Effector CD8-positive, alpha-beta T cell (primary cell): ENCODE measurements at places on chromosomes 6 and 20.

GRCh38 chr6:31438677-31439076 is 35.3 kb downstream of the MICA start:
- DNase-seq: no peak

DNA sequence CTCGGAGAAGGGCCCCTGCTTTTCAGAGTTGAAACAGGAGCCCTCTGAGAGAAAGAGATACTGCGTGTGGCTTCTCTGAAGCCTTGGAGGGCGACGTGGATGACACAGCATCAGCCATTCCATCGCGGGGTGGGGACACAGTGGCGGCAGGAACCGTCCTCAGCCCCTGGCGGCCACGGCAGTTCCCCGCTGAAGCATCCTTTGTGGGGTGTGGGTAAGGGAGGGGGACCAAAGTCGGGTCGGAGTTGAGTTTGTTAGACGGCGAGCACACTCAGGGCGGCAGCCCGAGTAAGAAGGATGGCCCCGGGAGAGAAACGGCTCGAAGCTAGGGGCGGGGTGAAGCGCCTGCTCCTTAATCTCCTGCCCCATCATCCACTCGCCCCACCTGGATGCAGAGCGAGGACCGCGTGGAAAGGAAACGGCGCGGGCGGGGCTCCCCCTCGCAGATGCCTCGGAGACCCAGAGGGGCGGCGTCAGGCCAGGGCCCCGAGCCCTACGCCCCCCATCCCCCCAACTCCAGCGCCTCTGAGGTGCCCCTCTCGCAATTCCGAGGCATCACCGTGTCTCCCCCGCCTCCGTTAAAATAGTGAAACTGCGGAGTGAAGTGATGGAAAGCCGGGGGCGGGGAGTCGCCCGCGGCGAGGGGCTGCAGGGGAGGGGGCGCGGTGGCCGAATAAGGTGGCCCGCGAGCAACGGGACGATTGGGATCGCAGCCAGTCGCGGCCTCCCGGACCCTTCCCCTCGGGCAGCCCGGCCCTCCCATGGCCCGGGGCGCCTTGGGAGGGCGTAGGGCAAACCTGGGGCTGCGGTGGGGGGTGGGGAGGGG is 796 bp upstream of the RREB1 start:
- peak; percentile 53 for DNase-seq

DNA sequence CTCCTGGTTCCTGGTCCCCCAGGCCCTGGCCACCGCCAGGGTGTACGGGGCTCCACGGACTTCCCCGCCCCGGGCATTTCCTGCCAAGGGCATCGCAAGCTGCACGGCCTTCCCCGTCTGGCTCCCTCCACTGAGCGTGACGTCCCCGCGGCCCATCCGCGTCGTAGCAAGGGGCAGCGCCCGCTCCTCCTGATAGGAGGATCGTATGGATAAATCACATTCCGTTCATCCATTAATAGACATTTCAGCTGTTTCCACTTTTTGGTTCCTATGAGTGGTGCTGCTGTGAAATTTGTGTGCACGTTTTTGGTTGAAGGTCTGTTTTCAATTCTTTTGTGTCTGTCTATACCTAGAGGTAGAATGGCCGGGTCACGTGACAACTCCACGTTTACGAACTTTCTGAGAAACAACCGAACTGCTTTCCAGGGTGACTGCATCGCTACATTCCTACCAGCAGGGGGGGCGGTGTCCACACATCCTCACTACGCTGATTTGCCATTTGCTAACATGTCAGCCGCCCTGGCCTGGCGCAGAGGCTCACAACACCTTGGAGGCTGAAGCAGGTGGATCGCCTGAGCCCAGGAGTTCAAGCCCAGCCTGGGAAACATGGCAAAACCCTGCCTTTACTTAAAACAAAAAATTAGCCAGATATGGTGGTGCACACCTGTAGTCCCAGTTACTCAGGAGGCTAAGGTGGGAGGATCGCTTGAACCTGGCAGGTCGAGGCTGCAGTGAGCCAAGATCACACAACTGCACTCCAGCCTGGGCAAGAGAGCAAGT is 37.7 kb downstream of the KCNQ2 start:
- peak; percentile 59 for DNase-seq

- DNase-seq: no peak
Observed at GRCh38 chr6:91117550-91117949, 530.7 kb upstream of the MAP3K7 start.

DNA sequence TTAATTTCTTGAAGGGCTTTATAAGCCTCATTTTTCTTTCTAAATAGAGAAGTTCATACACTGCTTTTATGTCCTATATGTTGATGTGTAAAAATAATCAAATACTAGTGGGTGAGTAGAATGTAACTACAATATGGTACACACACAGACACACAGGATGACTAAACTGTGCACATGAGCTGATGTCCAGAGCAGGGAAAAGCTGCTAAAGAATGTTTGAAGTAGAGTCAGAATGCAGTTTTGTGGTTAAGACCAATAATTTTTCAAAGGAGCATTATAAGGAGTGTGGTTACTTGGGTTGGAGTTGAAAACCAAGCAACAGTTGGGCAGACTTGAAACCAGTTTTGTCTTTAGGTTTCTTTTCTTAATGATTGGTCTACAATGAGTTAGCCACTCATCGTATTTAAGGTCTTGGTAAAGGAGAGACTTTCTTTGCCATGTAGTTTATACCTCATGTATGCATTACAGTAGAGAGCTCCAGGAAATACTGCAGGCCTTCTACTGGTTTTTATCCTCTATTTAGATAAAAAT is 196.6 kb downstream of the ESR1 start:
- DNase-seq: no peak

DNA sequence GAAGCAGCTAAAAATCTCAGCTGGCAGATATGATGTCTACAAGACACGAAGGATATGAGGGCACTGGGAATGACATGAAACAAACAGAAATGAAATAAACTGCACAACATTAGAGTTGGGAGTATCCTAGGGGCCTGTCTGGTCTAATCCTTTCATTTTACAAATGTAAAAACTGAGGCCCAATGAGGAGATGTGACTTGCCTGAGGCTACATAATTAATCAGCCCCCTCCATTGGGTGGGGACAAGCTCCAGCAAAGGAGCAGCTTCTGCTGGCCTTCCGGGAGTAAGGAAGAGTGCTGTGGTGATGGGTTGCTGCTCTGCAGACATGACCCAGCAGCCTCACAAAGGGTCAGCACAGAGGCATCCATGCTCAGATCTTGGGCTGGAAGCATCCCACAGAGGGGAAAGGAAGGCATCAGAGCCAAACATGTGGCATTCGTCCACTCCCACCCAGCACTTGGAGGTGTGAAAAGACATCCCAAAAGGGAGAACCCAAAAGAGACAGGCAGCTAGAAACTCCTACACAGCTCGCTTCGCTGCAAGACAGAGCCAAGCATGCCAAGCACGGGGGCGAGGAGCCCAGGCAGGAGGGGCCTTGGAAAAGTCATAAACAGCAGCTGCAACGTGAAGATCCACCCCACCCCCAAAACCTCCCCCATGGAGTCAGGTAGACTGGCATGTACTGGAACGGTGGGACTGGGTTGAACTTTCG is 183.7 kb downstream of the UNC5CL start:
- DNase-seq: no peak

DNA sequence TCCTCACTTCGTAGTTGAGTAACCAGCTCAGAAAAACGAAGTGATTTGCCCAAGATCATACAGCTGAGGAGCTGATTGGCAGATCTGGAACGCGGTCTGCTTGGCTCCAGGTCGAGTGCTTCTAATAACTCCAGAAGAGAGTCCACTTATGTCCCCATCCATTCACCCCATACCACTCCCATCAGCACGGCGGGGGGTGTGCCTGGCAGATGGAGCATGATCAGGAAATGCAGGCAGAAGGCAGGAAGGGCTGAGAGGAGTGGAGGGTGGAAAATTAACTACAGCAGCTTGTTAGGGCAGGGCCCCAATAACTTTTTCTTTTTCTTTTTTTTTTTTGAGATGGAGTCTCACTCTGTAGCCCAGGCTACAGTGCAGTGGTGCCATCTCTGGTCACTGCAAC is 15.0 kb downstream of the FITM2 start:
- DNase-seq: no peak

GRCh38 chr20:32501709-32502108 is 83.4 kb downstream of the NOL4L start:
- DNase-seq: no peak

GRCh38 chr20:58342104-58342945 is 32.8 kb downstream of the RAB22A start:
- no peak for DNase-seq

GRCh38 chr6:167546611-167547327 is 221.9 kb downstream of the TTLL2 start:
- DNase-seq: no peak

DNA sequence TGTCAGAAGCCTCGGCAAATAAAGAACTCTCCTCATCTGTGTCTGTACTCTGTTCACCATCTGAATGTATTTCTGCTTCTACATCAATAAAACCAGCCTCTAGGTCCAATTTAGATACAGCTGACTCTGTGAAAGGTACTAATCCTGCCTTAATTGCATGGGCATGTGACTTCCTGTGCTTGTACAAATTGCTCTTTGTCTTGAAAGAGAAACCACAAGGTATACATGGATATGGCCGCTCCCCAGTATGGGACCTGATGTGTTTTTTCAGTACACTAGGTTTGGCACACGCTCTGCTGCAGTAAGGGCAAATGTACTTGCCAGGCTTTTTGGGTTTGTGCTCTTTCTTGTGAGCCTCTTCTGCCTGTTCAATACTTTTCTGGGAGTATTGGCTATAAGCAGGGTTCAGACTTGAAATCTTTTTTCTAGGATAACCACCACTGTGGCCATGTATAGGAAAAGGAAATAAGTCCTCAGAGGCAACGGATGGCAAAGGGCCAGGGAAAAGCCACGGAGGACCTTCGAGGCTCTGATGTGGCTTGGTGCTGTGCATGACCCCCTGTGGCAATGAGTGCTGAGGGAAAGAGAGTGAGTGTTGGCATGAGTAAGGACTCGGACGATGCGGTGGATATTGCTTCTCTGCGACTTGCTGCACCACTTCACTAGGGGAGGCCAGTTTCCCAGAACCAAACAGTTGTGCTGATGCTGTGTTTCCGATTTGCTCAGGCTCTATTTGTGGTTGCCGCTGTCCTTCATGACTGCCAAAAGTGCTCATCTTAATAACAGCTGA is 170.9 kb downstream of the HIVEP2 start:
- DNase-seq: no peak

DNA sequence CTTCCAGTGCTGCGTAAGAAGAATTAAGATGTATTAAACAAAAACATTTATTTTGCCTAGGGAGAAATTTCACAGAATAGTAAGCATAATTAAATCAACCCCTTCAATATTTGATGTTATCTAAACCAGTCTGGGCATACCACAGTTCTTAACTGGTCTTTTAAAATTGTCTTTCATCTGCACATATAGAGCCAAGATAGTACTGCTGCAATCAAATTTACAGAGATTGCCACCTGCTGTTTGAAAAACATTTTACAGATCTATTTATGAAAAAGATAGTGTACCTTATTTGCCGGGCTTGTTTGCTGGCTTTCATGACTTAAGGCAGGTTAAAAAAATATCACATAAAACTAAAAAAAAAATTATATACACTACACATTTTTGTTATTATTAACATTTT is 323.2 kb downstream of the ADGRB3 start:
- DNase-seq: no peak

DNA sequence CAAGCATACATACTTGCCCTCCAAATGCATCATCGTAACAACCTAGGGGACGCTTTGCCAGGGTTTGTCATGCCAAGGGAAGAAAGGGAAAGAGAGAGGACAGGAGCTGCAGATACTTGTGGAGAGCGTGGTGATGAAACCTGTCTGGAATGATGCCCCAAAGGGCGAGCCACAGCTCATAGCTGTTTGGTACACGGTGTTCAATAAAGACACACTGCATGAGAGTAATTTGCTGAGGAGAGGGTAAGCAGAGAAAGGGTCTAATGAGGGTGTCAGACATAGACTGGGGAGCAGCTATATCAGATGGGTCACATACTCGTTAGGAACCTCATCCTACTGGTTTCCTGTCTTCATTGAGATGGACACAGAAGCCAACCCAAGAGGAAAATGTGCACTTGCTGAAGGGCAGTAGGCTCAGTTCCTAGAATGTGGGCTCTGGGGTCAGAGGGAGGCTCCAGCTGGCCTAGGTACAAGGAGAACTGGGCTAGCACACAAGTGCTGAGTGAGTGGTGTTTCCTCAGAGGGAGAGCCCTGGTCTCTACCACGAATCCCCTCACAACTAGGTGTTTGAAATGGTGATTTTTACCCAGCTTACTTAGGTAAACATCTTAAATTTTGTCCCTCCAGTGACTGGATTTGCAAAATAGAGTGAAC is 5.2 kb upstream of the FOXO3 start:
- DNase-seq: no peak

GRCh38 chr6:130204322-130204721 is 18.4 kb downstream of the SAMD3 start:
- DNase-seq: no peak

DNA sequence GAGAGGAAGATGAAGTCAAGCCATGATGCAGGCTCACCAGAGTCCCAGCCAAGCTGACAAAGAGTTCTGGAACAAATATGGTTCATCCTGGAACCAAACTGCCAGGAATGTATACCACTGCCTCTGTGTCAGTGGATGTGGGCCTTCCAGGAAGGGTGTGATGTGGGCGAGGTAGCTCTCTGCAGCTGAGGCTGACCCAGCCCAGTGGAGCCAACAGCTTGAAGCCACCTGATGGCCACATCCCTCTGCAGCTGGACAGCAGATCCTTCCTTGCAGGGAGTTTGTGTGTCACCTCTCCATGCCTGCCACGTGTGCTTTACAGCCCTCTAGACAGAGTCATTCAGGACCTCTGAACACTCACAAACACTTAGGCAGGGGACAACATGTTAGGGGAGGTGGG is 142.0 kb upstream of the RIN2 start:
- no peak for DNase-seq

DNA sequence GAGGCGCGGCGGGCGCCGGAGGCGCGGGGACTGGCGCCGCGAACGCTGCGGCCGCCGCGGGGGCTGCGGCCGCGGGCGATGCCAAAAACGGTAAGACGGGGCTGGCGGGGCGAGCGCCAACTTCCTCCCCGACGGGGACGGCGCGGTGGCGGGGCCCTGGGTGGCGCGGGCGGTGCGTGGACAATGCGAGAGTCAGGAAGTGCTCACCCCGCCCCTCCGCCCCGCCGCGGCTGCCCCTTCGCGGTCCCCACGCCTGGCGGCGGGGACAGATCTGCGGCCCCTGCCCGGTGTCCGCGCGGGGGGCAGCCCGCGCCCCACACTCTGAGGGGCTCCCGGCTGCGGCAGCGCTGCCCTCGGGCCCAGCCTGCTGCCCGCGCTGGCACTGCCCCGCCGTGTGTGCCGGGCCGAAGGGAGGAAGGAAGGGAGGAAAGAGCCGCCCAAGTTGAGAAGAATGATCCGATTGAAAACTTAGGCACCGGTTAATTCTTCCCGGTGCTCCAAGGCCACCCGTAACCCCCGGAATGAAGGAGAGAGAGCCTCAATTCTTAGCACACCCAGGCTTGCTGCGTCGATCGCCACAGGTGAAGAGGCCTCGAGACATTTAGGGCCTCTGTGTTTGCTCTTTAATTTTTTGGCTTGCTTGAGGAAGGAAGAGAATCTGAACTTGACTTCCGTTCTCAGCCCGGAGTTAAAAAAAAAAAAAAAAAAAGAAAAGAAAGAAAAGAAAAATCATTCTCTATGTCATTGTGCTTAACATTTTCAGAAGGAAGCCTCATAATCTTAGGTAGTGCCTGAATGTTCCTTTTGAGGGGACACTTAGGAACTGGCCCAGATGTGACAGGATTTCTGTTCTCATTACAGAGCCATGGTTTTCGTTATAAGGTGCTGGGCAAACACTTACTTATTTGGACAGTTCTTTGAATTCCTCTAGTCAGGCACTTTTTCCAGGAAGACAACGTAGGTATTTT is 982 bp downstream of the HECA start:
- peak; percentile 33 for DNase-seq
